ENCODE measurements at places on chromosomes 16 and 17.

- DNase-seq: no peak
Measured at GRCh38 chr16:75566758-75567255, 628 bp downstream of the GABARAPL2 start.

DNA sequence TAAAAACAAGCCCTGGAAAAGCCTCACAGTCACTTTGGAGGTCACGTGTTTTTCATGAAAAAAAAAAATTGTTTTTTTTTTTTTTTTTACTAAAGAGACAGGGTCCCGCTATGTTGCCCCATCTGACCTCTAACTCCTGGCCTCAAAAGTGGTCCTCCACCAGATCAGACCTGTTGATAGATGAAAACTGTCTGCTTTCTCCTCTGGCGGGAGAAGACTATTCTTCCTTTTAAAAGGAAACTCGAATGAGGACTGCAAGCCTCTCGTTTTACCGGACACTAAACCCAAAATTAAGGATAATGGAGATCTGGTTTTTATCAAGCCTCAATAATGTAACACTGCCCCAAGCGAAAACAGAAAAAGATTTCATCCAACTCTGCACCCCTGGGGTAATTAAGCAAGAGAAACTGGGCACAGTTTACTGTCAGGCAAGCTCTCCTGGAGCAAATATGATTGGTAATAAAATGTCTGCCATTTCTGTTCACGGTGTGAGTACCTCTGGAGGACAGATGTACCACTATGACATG lies 25.8 kb downstream of the ZCCHC14 start:
- DNase-seq: no peak

GRCh38 chr17:29778956-29779811 lies 150.8 kb downstream of the SSH2 start:
- DNase-seq: peak; percentile 64

- DNase-seq: no peak
Measured at GRCh38 chr17:4215882-4216570, 47.8 kb downstream of the ANKFY1 start.

DNA sequence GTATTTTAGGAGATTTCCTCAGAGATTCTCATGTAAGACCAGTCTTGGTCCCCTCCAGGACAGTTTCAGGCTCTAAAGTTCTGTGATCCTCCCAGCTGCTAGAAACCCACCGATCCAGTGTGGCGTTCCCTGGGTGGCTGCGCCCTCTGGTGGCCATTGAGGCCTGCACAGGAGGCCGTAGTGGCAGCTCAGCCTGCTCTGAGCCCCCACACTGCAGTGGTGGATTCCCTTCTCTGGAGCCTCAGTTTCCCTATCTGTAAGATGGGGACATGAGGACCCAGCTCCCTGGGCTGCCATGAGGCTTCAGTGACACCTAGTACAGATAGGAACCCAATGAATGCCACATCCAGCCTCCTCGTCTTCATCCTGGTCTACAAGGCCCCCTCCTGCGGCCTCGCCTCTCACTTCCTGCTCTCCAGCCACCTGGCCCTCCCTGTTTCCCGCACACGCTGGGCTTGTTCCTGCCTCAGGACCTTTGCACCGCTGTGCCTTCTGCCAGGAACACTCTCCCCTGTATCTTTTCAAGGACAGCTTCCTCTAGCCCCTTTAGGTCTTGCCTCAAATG lies 16.5 kb downstream of the CCDC102A start:
- peak; percentile 92 for DNase-seq

GRCh38 chr17:72458301-72458700 lies 337.5 kb downstream of the SOX9 start:
- DNase-seq: no peak

DNA sequence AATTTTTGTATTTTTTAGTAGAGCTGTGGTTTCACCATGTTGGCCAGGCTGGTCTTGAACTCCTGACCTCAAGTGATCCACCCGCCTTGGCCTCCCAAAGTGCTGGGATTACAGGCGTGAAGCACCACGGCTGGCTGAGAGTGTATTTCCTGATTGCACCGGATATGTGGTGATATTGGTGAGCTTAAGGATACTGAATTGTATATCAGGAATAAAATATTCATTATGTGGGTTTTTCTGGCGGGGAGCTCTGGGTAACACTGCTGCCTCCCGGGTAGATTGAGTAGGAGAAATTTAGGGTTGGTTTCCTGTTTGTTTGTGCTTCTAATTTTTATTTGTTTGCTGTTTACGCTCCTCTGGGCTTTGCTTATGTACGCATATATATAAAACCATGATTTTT lies 7.7 kb upstream of the TMEM98 start:
- no peak for DNase-seq

DNA sequence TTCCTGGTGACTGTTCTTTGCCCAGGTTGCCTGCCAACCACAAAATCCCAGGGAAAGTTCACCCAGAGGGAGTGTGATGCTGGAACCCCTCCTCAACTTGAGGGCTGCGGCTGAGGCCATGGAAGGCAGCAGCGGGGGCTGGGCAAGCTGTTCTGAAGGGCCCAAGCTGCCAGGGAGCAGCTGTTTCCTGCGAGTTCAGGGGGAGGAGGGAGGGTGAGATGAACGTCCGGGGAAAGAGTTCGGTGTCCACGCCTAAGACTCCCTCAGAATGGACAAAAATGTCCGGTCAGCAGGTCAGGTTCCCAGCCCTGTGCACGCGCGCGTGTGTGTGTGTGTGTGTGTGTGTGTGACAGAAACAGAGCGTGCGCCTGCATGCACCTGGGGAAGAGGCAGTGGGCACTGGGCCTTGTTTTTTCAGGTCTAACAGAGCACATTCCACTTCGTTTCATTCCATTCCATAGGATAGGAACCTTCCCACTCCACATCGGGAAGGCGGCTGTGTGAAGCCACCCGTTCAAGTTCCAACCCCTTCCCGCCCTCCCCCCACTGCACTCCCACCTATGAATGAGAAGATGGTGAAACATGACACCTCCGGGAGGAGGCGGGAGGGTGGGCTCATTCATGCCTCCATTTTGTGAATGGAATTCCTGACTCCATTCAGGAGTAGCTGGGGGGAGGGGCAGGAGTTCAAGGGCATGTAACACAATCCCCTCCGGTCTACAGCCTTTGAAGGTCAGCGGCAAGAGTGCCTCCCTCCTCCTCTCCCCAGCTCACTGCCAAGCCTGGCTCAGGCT lies 15.7 kb downstream of the ETV4 start:
- peak; percentile 51 for DNase-seq
